ENCODE measurements at places on chromosomes 5 and 9.

- no peak for DNase-seq
These were observed 54.8 kb downstream of the COL27A1 start for GRCh38 chr9:114210136-114210535.

- no peak for DNase-seq
These were observed 8.1 kb downstream of the FGF18 start for GRCh38 chr5:171427318-171428167.

DNA sequence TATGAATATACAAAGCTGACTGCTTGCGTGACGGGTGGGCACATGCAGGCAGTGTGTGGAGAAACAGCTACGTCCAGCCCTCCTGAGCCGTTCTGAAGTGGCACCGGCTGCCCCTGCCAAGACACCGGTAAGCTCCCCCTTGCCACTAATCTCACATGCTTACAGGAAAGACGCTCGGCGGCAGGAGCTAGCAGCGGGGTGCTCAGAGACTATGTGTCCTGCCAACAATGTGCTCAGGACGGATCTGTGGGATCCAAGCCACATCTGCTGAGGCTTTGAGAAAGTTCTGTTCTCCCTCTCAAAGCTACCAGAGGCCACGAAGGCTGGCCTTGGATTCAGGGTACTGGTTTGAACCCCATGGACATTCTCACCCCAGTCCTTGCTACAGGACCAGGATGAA lies 157.2 kb upstream of the PHYKPL start:
- DNase-seq, result no peak

- no peak for DNase-seq
These were observed 51.8 kb downstream of the ELAVL2 start for GRCh38 chr9:23774266-23774665.

GRCh38 chr5:172659909-172660628 lies 19.0 kb downstream of the NEURL1B start:
- DNase-seq, result no peak

GRCh38 chr9:136653323-136654079 lies 9.2 kb upstream of the EGFL7 start:
- no peak for DNase-seq
